Stimulated activated CD8-positive, alpha-beta memory T cell treated with anti-CD3 and anti-CD28 coated beads, Interleukin-7, amount 100 ng/mL, for 4 hours (primary cell): ENCODE measurements at places on chromosomes 4 and X.

DNA sequence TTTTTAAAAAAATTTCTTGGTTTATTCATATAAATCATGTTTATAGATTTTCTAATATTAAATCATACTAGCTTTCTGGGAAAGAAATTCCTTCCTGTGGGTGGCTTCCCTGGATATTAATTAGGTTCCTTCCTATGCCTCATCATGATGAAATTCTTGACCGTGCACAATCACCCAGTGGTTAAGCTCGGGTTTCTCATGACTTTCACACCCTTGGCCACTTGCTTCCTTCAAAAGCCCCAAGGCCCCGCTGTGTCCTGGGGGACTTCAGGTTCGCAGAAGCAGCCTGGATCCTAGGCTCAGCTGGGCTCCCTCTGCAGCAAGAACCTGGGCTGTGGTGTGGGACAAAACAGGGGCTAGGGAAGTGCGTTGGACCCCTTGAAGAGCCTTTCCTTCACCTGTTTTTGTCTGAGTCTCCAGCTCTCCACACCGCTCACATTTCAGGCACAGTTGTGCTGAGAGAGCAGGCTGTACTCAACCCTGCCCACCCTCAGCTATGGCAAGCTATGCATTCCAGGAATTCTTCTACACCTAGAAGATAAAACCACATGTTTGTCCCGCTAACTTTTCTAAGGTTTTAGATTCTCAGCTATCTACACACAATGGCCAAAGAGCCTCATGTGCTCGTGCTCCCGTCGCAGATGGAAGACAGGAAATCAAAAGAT lies 48.9 kb upstream of the TMSB15B start:
- no peak for DNase-seq

GRCh38 chr4:59748433-59748832 lies 1451.7 kb upstream of the ADGRL3 start:
- DNase-seq, result no peak

DNA sequence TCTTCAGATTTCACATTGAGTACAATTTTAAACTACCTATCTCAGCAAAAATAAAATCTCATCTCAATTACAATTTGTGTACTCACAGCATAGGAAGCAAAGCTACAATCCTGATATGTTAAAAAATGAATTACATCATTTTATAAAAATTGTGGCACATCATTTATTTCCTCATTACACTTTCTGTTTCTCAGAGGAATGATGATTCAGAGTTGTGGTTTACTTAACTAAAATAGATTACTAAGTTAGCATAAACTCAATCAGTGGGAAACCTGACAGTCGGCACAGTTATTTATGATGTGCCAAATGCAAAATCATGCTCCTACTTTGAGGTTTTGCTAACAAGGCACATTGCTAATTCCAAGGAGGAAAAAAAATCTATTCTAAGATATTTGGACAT lies 325.0 kb downstream of the FBXO8 start:
- DNase-seq, result no peak

DNA sequence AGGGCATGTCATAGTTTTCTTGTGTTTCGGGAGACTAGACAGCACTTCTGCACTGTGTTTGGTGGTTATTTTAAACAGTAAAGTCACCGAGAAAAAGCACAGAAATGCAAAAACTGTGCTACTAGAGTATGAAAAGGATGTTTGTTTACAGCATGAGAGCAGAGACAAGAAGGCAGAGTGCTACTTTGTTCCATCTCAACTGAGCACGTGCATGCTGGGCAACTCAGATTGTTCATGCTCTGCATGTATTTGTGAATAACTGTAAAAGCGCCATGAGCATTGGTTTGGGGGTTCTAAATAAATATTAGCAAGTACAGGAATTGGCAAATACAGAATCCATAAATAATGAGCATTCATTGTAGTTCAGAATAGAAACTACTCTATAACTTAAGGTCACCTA lies 7.4 kb downstream of the EVC start:
- DNase-seq, result no peak
